ENCODE measurements at places on chromosomes 16 and 17.

- DNase-seq: no peak
These were observed 67.1 kb downstream of the MGAT5B start for GRCh38 chr17:76935331-76935730.

GRCh38 chr16:25030420-25031131 is 15.4 kb upstream of the ARHGAP17 start:
- no peak for DNase-seq

DNA sequence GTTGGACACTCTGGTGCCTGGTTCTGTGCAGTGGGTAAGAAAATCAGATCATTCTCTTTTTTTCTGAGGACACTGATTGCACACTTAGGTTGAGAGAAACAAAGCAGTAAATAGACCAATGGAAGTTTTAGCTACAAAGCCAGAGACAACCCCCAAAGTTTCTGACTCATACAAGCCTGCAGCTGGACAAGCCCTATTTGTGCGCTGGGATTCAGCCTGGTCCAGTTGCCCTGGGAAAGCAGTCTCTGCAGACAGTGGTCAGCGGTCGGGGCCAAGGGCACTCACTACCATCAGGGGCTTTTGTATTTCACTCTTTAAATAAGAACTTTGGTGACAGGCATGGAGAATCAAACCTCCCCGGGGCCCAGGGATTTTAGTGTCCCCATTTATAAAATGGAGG is 6.0 kb upstream of the RHBDL3 start:
- DNase-seq: no peak

DNA sequence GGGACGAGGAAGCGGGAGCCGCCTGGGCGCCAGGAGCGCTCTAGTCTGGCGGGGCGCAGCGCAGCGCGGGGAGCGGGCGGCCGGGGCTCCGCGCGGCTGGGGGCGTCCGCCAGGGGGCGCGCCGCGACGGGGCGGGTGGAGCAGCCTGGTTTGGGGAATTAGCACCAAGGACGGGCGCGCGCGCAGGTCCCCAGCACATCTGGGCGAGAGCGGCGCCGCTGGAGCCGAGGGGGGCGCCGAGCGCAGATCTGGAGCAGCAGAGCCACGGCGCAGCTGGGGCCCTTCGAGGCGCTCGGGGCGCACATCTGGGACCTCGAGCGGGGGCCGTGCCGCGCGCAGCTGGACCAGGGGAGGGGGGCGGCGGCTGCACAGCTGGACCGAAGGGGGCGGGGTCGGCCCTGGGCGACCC is at the start of gene NXPH3:
Gene NXPH3, plus strand, starts transcription at position 193 of the 409 bp plus-strand sequence. CDS start 349 bp downstream, outside the sequence.
- DNase-seq: peak; percentile 74

DNA sequence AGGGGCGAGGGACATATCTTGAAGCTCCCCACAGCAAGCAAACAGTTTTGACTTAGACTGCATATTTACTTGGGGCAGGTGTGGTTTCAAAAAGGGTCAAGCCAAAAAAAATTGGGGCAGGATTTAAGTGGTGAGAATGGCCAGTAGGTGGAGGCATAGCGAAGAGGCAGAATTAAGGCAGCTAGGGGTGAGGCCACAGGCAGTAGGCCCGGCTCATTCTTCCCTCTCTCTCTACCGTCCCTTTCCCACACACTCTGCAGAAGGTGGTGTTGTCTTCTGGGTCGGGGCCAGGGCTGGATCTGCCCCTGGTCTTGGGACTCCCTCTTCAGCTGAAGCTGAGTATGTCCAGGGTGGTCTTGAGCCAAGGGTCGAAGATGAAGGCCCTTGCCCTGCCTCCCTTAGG is 2.6 kb downstream of the SHBG start:
- DNase-seq: peak; percentile 28
